Activated CD8-positive, alpha-beta memory T cell treated with anti-CD3 and anti-CD28 coated beads, Interleukin-2, amount 10 ng/mL, durations not matched to agents 7 days and 5 days (primary cell): ENCODE measurements at places on chromosomes 5 and 9.

- DNase-seq, result no peak
Measured at GRCh38 chr9:120737416-120738165, 23.3 kb upstream of the MEGF9 start.

GRCh38 chr5:72265032-72265877, 54.8 kb downstream of the MRPS27 start:
- no peak for DNase-seq

- no peak for DNase-seq
Measured at GRCh38 chr5:65127161-65127901, 354.4 kb downstream of the ADAMTS6 start.

GRCh38 chr9:134968011-134968822, 50.5 kb upstream of the FCN1 start:
- no peak for DNase-seq
